ENCODE measurements at places on chromosomes 3 and 15.
A peak's percentile ranks its signal among the peaks of the same experiment; 100 is the strongest.

GRCh38 chr15:68445351-68445750 lies 13.4 kb upstream of the ITGA11 start:
- peak; percentile 40 for DNase-seq

GRCh38 chr3:52606373-52607085 lies 70.1 kb downstream of the UQCC5 start:
- DNase-seq: peak; percentile 13

GRCh38 chr3:12981306-12982275 lies 91.6 kb downstream of the IQSEC1 start:
- DNase-seq: no peak

DNA sequence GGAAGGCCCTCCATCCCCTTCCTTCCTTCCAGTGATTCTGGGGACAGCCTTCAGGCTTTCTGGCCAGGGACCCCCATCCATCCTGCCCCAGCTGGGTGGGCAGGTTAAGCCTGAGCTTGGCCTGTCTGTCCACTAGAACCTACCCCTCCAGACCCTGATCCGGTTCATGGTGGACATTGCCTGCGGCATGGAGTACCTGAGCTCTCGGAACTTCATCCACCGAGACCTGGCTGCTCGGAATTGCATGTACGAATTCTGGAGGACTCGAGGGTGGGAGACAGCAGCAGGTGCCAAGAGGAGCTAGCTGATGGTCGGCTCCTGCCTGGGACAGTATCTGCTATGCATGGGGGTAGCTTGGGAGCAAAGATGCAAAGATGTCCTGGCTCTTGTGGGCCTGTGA lies 13.9 kb downstream of the TYRO3 start:
- no peak for DNase-seq

- DNase-seq: peak; percentile 95
These were observed 90.2 kb downstream of the CERS3 start for GRCh38 chr15:100438570-100438969.

DNA sequence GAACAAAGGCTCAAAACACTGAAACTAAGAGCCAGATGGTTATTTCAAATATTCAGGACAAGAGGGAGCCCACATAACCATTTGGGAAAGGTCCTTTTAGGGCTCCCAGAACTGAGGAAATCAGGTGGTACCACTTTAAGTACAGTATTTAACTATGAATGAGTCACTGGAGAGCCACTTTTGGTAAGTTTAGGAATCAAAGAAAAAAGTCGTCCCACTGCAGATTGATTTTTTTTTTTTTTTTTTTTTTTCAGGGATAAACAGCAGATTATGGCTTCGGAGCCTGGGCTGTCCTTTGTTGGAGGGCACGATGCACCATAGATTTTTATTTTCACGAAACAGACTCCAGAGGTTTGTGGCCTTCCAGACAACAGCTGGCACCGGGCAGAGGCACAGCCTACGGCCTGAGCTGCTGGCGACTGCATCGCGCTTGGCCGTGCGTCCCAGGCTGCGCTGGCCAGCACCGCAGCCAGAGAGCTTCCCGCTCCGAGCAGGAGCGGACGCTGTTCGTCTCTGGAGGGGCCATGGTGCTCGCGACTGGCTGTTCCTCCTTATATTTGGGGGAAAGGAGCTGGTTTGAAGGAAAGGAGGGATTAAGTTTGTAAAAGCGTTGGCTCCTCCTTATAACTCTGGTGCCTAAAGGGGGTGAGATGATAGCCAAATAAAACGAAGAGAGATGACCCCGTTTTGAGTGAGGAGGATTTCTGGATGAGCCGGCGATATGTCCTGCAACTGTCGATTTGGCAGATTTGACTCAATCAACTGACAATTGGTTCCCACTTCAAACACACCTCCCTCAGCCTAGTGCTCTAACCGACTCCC lies 152.9 kb upstream of the GOLIM4 start:
- DNase-seq: peak; percentile 64

DNA sequence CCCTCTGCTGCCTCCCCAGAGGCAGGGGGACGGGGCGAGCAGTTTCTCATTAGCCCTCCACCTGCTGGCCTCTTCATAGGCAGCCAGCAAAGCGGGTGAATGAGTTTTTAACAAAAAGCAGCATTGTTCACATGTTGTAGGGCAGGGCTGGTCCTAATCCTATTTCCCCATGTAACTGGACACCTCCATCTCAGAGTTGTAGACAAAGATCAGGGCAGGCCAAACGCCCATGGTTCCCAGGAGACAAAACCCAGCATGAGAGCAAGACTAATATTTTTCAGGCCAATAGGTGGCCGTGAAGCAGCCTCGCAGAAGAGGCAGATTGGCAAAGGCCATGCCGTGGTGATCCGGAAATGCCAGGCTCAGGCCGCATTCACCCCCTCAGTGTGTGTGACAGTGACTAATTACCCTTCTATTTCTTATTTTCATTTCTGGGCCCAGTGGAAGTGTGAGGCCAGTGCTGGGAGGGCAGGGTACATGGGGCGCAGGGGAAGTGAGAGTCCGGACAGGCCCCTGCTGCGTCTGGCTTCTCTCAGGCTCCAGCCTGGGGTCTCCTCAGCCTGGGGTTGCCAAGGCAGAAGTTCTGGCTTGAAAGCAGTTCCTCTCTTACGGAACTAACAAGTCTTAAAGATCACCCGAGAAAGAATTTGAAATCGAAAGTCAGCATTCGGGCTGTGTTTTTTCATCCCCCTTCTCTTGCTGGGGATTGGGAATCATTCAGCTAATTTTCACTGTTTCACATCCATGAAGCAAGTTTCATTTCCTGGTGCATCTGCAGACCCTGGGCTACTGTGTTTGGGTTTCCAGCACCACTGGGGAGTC lies 64.8 kb downstream of the BOC start:
- peak; percentile 88 for DNase-seq

- DNase-seq: no peak
These were observed 49.1 kb downstream of the PCOLCE2 start for GRCh38 chr3:142839831-142840230.

GRCh38 chr3:78745847-78746246 lies 1022.0 kb downstream of the ROBO1 start:
- no peak for DNase-seq

DNA sequence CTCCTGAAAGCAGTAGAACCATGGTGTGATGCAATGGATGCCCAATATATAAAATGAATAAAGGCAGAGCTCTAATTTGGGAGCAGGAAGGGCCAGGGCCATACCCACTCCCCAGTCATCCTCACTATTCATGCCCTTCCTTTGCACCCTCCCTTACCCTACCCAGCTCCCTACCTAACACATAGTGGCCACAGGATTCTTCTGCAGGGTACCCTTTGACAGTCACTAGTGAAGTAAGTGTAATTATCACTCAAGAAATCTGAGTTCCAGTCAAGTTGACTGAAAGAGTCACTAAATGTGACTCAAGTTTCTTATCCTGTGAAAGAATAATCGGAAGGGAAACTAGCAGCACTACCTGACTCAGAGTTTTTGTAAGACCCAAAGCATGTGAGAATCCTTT lies 69.2 kb downstream of the RASA2 start:
- DNase-seq: no peak

DNA sequence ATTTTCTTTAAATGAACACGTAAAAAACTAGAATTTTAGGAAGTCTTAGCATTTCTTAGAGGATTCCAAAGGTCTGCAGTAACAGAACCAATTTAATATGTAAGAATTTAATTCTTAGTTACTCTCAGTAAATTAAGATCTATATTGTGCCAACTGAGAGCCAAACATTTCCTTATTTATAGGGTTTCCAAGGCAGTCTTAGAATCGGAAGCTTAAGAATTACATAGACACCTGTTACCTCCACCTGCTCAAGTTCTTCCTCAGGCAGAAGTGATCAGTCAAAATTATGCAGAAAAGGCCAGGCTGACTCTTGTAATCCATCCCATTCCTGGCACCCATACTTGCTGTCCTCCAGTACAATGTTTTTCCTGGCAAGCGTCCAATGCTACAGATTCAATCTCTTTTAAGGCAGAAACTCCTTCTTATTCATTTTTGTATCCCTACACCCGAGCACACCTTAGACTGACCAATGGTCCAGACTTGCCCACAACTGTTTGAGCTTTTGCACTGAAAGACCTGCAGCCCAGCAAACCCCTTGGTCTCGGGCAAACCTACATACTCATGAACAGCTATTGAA lies 64.3 kb downstream of the NCEH1 start:
- peak; percentile 67 for DNase-seq

DNA sequence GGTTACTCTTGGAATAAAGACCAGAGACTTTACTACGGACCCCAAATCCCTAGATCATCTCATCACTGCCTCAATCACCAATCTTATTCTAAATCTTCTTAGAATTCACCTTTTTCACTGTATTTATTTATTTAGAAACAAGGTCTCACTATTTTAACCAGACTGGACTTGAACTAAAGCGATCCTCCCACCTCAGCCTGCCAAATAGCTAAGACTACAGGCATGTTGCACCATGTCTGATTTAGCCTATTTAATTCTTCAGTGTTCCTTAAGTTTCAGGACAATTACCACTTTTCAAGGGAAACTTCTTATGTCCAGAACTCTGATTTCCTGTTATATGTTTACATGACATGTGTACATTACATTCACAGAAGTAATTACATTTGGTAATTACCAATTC lies 238.0 kb upstream of the COL8A1 start:
- DNase-seq: no peak

GRCh38 chr3:71602256-71602655 lies 18.7 kb upstream of the FOXP1 start:
- DNase-seq: no peak

- peak; percentile 16 for DNase-seq
These were observed 40.8 kb downstream of the TMEM45A start for GRCh38 chr3:100533176-100533575.

DNA sequence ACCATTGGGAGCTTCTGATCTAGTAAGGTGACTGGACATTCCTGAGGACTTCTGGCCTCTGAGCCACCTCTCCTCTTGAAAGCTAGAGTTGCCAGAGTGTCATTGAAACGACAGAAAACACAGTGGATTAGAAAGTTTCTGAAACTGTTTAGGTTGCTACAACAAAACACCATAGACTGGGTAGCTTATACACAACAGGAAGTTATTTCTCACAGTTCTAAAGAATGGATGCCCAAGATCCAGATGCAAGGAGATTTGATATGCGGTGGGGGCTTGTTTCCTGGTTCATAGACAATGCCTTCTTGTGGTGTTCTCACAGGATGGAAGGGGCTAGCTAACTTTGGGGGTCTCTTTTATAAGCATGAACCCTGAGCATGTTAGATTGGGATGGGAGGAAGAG lies 43.3 kb upstream of the ZNF385D start:
- no peak for DNase-seq

DNA sequence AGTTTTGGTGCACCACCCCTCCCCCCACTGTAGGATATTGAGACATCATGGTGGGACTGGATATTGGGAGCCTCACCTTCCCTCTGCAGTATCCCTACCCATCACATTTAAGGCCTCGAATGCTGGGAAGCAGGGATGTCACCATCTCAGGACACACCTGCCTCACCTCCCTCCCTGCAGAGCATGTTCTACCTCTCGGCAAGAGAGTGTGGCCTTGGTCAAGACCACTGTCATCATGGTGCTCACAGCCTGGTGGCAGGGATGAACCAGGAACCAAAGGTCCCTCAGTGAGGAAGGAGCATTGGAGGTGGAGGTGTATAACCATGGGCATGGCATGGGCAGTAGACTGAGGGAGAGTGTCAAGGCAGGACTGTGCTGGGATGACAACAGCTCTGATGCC lies 104.8 kb downstream of the CORO2B start:
- DNase-seq: no peak

DNA sequence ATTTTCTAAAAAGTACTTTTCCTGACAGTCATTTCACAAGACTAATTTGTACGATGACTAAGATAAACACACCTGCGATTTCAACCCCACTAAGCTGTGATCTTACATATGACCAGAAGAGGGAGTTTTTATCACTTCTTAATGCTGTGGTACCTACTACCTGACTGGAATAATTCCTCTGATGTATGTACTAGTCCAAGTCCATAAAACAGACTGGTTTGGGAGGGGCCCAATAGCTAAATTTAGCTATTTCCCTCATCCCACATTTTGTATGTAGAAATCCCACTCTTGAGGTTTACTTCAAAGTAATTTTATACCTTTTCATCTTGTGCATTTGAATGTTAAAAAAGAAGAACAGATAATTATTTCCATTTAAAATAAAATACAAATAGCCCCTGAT lies 49.7 kb upstream of the SCAANT1 start:
- DNase-seq: peak; percentile 29

DNA sequence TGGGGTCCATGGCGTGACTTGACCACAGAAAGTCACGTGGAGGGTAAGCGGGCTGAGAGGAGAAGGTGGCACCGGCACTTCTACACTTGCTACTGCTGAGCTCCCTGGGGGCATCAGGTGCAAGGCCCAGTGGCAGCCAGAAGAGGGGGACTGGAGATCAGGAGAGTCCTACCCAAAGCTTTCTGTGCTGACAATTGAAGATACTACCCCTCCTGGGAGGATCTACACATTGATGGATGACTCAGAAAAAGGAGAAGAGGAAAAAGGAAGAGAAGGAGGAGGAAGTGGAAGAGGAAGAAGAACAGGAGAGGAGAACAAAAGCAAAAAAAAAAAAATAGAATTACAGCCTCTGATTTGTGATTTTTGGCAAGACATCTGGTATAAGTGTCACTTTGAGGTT lies 41.2 kb downstream of the MYO5C start:
- DNase-seq: no peak

- no peak for DNase-seq
These were observed 150.5 kb downstream of the MINAR1 start for GRCh38 chr15:79582650-79583049.

DNA sequence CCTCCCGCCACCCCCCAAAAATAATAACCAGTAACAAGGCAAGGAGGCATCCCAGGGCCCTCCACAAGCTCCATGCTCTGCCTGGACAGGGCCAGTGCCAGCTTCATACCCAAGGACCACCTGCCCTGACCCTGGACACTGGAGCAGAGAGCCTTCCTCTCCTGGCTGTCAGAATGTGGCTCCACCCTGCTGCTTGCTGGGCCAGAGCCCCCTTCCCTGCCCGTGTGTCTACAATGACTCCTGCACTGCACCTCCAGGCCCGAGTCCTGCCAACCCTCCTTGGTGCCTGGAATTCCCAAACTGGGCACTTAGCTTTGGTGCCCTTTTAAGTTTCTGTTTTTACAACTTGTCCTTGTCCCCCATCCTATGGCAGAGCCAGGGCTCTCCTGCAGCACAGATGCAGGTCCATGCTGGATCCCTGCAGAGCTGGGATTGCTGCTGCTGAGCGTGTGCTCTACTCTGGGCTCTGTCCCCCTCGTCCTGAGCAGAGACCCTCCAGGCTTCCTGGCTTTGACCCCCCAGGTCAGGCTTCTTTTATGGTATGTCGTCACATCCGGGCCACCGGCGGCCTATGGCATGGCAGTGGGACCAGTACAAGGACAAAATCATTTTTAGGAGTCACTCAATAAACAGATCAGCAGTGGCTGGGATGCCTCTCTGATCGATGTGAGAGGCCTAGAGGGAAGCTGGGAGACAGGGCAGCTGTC lies 11.4 kb upstream of the SNRPA1 start:
- DNase-seq: no peak

DNA sequence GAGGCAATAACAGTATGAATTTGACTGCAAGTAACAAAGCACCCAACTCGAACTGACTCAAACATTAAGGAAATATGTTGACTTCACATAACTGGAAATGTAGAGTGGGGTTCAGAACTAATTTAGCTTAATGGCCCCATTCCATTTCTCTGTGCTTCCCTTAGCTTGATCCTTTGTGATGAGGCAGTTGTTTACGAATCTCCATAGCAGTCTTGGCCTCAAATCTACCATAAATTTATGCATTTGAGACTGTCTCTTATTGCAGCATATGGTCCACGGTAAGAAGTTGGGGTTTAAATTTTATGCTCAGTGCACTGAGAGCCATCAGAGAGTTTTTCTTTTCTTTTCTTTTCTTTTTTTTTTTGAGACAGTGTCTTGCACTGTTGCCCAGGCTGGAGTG lies 148.7 kb upstream of the POU1F1 start:
- DNase-seq: peak; percentile 18
